ENCODE measurements at places on chromosomes 11 and 22. TPM values are rescaled to one million over a fixed set of nuclear protein-coding genes. Genes with fewer than 3 reads are reported as not detected.
A peak's percentile ranks its signal among the peaks of the same experiment; 100 is the strongest.

- ATAC-seq: no peak
Observed at GRCh38 chr11:112165049-112165448, 1.2 kb upstream of the IL18 start.

DNA sequence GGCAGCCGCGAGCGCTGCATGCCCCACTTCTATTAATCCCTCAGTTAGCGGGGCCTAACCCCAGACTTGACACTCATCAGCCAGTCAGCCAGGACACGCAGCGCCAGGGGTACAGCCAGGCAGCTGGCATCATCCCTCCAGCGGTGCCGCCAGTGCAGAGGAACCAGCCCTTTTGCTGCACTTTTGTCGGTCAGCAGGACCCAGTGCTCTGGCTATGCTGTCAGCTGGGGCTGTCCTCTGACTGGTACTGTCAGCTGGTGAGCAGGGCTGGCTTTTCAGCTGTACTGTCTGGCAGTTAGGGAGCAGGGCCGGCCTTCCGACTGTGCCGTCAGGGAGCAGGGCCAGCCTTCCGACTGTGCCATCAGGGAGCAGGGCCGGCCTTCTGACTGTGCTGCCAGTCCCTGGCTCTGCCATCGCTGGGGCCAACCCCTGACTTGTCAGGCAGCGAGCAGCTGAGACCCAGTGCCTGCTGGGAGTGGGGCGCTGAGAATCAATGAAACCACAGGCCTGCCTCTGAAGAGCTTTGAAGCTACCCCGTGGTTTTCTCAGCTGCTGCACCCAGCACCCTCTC is 115.4 kb downstream of the KIAA1671 start:
- peak; percentile 56 for ATAC-seq

GRCh38 chr11:10439351-10439750 is 15.7 kb upstream of the AMPD3 start:
- ATAC-seq: no peak

DNA sequence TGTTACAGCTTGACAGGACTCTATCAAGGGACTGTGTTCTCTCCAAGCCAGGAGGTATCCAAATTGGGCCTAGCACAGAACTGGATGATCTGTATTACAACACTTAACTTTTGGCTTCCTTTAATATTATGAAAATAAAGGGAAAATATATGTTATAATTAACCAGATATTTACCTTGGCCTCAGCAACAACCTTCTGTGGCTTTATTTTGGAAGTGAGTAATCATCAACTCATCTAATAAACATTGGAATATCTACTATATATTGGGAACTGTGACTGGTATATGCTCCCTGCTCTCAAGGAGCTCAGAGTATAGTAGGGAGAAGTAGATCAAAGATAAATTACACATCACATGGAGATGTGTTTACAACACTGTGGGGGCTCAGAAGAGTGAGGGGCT is 352.2 kb downstream of the METTL15 start:
- ATAC-seq: no peak

GRCh38 chr11:69040581-69041260 is 8.0 kb upstream of the TPCN2 start:
- peak; percentile 17 for ATAC-seq

GRCh38 chr11:74018331-74019005 is 9.6 kb upstream of the UCP3 start:
- ATAC-seq: peak; percentile 97

GRCh38 chr11:69200331-69201065 is 44.8 kb downstream of the SMIM38 start:
- no peak for ATAC-seq

GRCh38 chr11:70233511-70233934 is 30.4 kb downstream of the FADD start:
- ATAC-seq: no peak

DNA sequence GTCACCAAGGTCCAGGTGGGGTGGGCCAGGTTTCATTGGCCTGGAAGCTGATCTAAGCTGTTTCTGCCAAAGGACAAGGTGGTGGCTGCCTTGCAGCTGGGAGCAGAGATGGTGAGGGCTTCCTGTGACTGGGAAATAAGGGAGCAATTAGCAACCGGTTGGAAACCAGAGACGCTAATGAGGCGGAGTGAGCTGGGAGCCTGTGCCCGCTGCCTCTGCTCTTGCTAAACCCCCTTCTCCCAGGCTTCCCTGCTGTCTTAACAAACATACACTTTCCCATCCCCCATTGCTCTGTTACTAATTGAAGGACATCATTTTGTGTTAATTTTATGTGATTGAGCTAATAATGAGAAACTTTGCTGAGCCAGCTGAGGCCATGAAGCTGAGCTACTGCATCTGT is 121.8 kb downstream of the INSC start:
- ATAC-seq: no peak

DNA sequence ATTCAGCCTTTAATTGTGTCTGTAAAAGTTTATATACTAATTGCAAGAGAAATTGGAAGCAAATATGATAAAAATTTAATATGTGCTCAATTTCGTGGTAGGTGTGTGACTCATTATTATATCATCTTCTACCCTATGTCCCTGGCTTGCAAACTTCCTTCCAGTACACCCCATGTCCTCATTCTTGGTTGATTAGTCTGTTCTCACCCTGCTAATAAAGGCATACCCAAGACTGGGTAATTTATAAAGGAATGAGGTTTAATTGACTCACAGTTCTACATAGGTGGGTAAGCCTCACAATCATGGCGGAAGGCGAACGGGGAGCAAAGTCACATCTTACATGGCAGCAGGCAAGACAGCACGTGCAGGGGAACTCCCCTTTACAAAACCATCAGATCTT is 11.9 kb downstream of the MRGPRX3 start:
- ATAC-seq: no peak

DNA sequence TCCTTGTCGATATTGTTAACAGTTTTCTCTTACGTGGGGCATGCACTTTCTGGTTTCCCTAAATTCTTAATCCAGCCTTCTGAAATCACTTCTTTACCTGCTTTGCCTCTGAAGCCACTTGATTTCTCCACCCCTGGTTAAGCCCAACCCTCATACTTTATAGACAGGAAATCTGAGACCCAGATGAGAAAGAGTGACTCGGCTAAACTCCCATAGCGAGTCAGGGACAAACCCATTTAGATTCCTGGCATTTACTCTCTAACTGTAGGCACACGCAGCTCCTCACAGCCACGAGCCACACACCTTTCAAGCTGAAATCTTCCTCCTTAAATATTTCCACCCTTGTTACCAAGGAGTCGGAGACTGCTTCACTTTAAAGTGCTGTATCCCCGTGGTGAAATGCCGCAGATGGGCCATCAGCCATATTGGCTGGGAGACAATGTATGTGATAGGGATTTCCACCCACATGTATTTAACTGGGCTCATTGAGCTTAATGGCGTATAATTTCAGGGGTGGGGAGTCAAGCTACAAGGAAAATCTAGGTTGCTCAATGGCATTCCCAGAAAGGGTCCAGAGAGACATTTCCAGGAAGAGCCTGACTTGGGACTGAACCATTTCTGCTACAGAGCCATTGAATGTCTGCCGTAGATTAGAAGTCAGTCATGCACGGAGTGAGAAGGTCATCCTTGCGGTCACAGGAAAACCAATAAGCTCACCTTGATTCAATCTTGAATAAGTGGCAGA is 49.9 kb upstream of the GRK3 start:
- no peak for ATAC-seq

DNA sequence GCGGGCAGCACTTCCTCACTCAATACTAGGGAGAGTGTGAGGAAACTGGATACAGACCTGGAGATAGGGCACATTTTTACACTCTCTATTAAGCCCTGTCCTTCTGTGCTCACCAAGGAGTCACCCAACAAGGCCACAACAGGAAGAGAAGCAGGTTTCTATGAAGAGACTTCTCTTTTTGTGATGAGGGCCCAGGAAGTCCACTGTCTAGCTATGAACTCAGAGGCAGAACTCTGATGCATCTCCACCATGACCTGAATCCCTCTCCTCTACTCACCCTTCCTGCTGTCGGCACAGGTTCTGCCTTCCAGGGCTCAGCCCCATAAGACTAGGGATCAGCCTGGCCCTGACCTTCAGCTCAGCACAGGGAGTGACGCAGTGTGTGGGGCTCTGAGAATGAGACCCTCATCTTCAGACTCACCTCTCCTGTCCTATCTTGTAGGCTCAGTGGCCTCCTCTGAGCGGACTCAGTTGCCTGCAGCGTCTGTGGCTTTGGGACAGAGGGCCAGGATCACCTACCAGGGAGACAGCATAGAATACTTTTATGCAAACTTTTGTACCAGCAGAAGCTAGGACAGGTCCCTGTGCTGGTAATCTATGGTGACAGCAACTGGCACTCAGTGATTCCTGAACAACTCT is 49.3 kb upstream of the IGLL5 start:
- ATAC-seq: no peak

GRCh38 chr22:43985532-43985931 is 30.3 kb downstream of the SAMM50 start:
- no peak for ATAC-seq

CSNK2A3 gene
- 1.4 TPM for total RNA-seq

- no peak for ATAC-seq
Observed at GRCh38 chr11:67267188-67268080, 1.2 kb downstream of the GRK2 start.

SPON1 gene
- total RNA-seq: 11.0 TPM

KRTAP5-11 gene
- not detected for total RNA-seq
